Stimulated activated naive CD8-positive, alpha-beta T cell treated with anti-CD3 and anti-CD28 coated beads, Interleukin-15, amount 100 ng/mL, for 72 hours (primary cell): ENCODE measurements at places on chromosomes 11 and 22.

DNA sequence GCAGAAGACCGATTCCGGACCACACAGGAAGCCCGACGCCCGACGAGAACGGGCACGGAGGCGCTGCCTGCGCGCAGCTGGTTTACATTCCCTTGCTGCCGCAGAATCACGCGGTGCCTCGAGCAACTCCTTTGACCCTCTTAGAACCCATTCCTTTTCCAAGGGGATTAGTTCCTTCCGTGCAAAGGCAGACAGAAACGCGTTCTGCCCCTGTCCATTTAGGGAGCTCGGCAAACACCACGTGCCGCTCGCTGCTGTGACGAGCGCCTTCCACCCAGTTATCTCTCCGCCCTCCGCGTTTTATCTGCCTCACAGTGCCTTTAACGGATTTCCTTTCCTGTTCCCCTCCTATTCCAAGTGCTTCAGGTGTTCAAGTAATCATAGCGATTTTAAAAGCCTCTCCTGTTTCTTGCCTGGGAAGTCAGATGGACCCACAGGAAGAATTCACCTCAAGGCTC lies 24.1 kb upstream of the MICAL3 start:
- DNase-seq: no peak

DNA sequence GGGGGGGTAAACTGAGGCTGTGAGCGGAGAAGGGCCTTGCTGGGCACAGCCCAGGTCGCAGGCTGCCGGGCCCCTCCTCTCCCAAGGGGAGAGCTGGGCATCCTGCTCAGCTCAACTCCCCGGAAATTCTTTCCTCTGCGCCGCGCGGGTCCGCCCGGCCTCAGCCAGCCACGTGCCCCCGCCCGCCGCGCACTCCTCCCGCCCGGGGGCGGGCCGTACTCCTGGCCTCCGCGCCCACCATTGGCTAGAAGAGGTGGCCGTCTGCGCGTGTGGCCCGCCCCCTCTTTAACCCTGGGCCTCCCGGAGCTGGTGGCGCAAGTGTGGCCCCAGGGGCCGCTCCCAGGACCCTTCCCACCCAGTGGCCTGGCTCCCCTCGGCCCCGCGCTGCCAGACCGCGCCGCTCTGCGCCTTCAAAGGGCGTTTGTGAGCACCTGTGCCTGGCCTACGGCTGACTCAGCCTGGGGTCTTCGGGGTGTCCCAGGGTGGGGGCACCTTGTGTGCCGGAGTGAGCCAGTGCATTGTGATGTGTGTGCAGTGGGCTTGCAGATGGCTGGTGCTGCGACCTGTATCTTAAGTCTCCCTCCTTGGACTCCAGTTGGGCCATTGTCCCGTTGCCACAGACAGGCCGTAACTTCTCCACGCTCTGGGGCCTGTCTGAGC lies 2.0 kb downstream of the MRGPRF start:
- peak; percentile 31 for DNase-seq

DNA sequence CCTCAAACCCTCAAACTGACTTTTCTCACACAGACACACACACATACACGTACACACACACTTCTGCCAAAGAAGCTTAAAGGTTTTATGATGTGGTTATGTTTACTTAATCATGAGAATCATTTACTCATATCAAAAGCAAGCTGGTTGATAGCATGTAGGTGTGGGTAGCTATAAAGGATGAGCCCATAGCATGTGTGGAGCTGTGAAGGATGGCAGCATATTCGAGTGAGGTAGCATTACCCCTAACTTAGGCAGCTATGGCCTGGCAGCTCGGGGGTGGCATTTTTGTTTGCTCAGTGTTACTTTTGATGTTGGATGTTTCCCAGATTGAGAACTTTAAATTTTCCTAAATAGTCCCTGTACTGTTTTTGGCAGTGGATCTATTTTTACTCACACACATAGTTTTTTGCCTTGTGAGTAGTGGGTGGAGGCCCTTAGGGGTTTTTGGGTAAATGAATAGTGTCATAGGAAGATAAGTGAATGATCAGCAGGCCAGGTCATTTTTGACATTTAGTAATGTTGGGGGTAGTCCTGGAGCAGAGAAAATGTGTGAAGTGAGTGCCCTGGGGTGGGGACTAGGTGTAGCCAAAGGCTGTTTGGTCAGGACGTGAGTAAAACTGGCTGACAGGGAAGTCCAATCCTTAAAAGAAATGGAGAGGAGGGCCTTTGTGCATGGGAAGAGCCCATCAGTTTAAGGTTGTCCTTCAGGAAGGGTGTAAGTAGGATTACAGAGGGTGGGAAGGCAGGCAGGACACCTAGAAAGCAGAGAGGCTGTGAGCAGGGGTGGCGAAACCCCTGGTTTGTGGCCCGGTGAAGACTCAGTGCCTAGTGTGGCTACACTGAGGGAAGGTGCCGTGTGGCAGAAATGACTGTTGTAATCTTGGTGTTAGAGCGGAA lies 7.1 kb downstream of the YWHAH start:
- DNase-seq: no peak

DNA sequence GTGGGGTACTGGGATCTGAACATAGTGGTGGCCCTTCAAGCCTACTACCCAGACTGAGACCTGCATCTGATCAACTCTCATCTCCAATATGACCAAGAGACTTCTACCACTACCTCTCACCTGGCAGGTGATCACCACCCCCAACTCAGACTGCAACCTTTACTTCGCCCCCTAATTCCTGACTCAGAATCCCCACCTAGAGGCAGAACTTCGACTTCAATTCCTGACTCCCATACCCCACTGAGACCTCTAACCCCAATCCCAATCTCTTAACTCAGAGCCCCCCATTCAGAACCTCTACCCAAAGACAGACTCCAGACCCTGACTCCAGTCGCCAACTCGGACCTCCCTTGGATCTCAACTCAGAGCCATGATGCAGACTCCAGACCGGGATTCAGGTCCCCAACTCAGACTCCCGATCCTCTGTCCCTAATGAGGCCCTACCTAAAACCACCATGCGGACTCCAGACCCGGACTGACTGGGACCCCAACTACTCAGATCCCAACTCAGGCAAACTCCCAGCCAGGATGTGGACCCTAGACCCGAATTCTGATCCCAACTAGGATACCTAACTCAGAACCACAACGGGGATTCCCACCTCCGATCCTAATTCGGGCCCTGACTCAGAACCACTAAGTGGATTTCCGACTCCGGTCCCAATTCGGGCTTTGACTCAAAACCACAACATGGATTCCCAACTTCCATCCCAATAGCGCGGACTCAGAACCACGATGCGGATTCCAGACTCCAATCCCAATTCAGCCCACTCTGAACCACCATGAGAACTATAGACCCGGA lies 1.2 kb downstream of the KCNQ1OT1 start:
- DNase-seq: no peak

DNA sequence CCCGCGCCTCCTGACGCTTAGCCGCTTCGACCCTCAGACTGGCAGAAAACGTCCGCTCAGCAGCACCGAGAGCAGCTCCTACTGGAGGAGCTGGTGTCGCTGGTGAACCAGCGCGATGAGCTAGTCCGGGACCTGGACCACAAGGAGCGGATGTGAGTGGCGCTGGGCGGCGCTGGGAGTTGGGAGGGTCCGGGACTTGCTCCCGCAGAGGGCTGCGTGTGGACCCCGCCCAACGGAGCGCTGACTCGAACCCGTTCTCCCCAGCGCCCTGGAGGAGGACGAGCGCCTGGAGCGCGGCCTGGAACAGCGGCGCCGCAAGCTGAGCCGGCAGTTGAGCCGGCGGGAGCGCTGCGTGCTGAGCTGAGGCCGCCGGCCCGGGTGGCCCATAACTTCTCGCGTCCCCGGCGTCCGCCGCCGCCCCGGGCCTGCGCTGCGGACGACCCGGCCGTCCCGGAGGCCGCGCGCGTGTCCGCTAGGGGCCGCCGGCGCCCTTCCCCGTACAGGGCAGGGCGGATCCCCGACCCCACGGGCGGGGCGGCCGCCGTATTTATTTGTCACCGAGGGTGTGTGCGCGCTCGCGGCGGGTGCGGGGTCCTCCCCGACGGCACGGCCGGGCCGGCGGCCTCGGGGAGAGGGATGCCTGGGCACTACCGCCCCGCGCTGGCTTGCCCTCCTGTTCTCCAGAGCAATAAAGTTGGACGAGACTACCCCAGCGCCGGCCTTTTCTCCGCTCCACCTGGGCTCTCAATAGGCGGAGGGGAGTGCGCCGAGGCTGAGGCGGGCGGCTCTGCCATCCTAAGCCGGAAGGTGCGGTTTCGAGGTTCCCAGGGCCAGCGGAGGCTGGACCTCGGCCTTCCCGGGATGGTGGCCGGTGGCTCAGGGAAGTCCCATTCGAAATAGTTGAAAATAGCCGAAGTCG lies 3.4 kb downstream of the KCNK7 start:
- DNase-seq: no peak

- no peak for DNase-seq
Measured at GRCh38 chr11:78929207-78929905, 354.7 kb upstream of the NARS2 start.

GRCh38 chr11:27582621-27583020 lies 76.1 kb upstream of the LIN7C start:
- no peak for DNase-seq

GRCh38 chr11:32094923-32095322 lies 4.0 kb downstream of the RCN1 start:
- no peak for DNase-seq

DNA sequence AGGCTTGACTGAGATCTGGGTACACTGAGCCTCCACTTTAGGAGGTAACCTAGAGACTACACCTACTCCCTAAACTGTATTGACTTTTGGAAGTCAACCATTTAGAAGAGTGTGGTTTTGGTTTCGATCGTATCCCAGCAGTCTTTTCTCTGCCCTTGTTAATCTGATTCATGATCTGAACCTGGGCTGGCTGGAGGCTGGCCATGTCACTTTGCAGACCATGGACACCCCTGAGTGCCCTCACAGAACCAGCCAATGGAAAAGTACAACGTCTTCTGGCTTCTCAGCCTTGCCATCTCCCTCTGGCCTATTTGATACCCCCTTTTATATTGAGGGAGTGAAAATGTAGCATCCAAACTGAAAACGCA lies 10.8 kb downstream of the EHF start:
- DNase-seq: no peak

- DNase-seq: no peak
Measured at GRCh38 chr11:133123796-133124195, 408.5 kb downstream of the OPCML start.

GRCh38 chr22:41574847-41575381 lies 14.1 kb downstream of the CSDC2 start:
- no peak for DNase-seq

DNA sequence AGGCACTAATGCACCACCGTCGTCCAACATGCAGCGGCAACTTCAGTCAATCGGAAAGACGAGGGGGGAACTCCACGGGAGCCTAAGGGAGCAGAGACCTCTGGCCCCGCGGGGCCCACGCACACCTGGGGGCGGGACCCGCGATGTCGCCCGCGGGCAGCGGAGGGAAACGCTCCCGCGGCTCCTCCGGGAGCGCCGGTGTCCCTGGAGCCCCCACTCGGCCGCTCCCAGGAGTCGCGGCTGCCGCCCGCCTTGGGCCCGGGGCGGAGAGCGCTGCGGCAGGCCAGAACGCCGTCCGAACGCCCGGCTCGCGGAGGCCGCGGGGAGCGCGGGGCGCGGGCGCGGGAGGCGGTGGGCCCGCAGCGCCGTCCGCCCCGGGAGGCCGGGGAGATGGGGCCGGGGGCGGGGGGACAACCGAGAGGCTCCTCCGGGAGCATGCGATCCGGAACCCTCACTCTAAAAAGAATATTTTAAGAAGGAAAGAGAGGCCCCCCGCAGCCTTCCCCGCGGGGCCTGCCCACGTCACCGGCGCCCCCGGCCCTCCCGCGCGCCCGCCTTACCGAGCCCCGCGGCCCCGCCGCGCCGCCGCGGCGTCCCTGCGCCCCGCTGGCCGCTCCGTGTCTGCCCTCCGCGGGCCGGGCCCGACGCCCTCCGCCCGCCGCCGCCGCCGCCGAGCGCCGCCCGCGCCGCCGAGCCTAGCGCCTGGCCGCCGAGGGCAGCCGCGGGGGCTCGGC lies 86.6 kb upstream of the ARHGAP32 start:
- peak; percentile 21 for DNase-seq

DNA sequence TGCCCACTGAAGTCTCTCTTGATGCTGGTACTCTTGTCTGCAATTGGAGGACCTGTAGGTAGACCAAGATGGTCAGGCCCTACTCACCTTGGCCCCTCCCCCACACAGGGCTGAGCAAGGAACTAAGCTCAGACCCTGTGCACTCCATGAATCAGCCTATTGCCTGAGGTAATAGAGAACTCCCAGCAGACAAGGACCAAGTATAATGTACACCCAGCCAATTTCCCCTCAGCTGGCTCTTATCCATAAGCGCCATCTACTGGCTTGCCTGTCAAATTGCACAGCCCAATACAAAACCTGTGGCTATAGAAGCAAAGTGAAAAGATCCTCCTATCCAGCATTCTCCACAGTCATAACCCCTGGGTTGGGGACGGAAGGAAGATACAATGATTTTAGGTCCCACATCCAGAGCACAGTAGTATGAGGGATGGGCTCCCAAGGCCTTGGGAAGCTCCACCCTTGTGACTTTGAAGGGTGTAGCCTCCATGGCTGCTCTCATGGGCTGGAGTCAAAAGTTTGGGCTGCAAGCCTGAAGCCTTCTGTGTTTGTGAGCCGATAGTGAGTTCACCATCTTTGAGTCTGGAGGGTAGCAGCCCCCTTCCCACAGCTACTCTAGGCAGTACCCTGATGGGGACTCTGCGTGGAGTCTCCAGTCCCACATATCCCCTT lies 56.0 kb downstream of the GLYATL2 start:
- peak; percentile 51 for DNase-seq

GRCh38 chr11:102318469-102318868 lies 1.2 kb downstream of the BIRC3 start:
- peak; percentile 53 for DNase-seq

DNA sequence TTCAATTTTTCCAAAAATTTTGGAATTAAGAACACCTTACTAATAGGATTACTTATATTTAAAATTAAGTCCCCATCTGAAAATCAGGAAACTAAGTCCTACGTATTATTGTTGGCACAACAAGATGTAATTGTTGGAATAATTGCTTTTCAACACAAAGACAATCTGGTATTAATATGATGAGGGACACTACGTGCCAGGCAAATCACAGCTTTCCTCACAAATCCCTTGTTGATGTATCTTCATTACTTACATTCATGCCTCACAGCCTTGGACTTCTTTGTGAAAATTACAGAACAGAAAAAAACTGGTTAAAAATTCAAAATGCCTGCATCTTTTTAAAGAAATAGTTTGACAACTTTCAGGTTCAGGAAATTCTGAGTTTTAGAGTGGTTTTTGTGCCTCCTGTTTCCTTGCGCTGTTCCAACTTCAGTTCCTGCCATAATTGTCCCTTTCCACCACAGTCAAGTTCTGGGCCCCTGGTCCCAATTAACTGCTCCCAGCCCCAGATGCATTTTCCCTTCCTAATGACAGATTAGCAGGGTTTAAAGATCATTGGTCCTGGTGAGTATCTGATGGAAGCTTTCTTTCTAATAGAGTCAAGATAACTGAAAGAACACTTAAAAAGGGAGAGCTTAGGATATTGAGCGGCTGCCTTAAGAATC lies 23.3 kb upstream of the CCDC34 start:
- DNase-seq: no peak

DNA sequence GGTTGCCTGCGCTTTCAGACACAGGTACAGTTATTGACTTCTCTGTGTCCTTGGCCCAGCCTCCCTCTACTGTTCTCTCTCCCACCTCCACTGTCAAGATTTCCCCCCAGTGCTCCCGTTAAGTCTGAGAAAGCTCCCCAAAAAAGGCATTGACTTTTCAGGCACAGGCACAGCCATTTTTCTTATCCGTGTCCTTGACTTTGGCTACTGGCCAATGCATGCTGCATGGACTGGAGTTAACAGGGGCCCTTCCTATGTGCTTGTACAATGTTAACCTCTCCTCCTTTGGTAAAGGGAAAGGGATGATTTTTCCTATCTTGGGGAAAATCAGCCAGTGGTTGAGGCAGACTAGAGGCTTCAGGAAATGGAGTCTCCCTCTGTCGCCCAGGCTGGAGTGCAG lies 4.3 kb downstream of the APOL5 start:
- no peak for DNase-seq
